ENCODE measurements at places on chromosomes 1 and 21.

- DNase-seq: no peak
Measured at GRCh38 chr21:29943885-29944284, 4.1 kb upstream of the GRIK1 start.

GRCh38 chr1:218895064-218895587 is 278.6 kb upstream of the LYPLAL1 start:
- DNase-seq: no peak

- peak; percentile 42 for DNase-seq
Measured at GRCh38 chr1:29120947-29121485, 2.7 kb downstream of the TMEM200B start.

DNA sequence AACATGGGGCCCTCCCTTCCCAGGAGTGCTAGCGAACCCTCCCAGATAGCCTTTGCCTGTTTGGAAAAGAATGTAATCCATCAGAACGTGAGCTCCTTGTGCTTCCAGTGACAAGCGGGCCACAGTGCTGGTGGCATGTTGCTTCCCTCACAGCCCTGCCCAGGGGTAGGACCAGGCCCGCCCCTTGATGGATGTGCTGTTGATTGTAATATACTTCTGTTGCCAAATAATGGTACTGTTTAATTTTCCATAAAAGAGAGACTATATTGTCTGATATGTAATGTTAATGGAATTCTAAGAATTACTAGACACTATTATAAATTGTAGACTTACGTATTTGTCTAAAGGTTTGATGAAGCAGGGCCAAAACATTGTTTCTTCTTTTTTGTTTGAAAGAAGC is 16.4 kb downstream of the ATP5PO start:
- no peak for DNase-seq

GRCh38 chr1:199857516-199857915 is 170.0 kb upstream of the NR5A2 start:
- DNase-seq: no peak
